Stimulated activated CD4-positive, alpha-beta T cell treated with anti-CD3 and anti-CD28 coated beads, Interleukin-1b, Interleukin-23, amount 100 ng/mL, for 1 hour (primary cell): ENCODE measurements at places on chromosomes 7 and 10.

DNA sequence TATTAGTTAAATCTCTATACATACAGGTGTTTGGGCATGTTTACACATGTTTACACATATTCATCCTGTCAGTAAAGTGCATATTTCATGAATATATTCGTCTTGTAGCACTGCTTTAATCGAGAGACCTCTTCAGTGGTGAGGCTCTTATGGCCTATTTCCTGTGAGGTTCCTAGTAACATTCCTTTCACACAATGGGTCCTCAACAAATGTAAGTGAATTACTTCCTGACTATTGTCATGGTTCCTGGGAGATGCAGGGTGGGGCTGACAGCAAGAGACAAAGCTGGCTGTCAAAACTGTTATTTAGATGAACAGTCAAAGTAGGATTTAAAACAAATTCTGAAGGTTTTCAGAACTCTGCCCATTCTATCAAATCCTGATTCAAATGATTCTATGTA, 12.4 kb upstream of the SEMA3A start:
- DNase-seq: no peak

- DNase-seq: no peak
These were observed 20.8 kb downstream of the OGDHL start for GRCh38 chr10:49741108-49741995.

GRCh38 chr7:92848851-92849250, 12.5 kb upstream of the CDK6 start:
- no peak for DNase-seq

DNA sequence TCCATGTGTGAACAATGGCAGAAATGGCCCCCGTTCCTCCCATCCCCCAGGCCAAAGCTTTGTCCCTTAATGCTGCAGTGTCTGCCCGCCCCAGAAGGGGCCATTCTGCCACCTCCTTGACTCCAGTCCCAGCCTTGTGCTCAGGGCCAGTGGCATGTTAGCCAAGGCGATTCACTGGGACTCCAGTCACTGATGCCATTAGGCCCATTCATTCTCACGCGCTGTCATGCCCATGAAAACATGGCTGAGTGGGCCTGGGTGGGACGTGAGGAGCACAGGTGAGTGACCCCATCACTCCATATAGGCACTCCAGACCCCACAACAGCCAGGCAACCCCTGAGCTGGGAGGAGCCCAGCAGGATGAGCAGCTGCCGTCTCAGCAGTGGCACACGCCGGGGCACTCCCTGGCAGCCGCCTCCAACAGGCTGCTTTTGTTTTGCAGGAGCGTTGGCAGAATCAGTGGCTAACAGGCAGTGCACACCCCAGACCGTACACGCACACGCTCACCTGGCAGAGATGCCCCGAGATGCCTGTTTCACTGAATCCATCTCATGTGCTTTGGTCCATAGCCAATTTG, 79.5 kb downstream of the TCERG1L start:
- DNase-seq: no peak

DNA sequence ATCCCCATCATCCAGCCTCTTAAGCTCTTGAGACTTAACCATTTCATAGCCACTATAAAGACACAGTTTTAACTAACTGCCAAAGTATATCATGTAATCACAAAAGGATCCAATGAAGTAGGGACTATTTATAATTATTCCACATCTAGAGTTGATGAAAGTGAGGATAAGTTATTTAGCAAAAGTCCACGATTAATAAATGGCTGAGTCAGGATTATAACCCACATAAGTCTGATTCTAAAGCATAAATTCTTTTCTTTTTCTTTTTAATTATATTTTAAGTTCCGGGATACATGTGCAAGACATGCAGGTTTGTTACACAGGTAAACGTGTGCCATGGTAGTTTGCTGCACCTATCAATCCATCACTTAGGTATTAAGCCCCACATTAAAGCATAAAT, 166.1 kb downstream of the PPP1R3A start:
- no peak for DNase-seq

DNA sequence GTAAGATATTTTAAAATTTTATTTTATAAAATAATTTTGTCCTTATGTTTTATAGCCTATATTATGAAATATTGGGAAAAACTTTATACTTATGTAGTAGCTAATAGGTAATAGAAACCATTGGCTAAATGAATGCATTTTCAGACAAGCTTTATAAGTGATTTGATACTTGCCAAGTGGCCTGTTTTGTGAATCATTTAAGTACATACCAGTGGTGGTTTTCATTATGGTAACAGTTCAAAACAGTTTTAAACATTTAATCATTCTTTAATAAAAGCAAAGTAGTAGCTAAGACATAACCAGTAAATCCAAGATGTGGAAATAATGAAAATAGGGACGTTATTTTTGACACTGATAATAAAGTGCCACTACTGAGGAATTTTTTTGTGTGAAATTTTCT, 182.2 kb downstream of the PHF14 start:
- DNase-seq: no peak

DNA sequence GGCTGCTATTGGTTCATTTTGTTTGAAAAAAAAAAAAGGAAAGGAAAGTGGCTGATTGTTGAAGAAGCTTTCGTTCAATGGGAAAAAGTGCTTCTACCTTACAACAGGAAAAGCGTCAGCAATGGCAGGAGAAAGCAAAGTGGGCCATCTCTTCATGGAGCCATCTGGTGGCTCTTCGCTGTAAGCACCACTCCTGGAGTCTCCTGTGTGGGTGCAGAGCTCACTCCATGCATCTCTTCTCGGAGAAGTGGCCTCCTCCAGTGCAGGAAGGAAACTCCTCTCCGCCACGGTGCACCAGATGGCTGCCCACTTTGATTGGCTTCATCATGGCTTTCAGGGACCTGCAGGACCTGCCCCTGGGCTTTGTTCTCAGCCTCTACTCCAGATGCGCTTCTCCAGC, 250.9 kb downstream of the PTEN start:
- no peak for DNase-seq
